ENCODE measurements at places on chromosomes 3 and 15. TPM values are rescaled to one million over a fixed set of nuclear protein-coding genes. Genes with fewer than 3 reads are reported as not detected.

SLC22A13 gene
- total RNA-seq = under 0.01 TPM

WDR93 gene
- total RNA-seq = not detected

DNA sequence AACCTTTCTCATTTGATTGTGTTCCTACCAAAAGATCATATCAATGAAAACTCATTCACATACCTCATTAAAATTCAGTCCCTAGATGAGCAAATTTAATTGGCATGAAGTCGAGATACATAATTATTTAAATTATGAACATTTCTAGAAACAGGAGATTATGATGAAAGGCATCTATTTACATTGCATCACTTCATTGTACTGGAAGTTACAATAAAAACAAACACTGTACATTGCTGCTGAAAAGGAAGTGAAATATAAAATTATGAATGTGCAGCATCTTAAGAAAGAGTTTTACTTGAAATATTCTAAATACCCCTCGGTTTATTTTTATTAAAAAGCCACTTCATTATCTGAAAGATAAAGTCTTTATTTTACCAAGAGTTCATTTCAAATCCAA, 163.4 kb upstream of the ZNF385D start:
- no peak for DNase-seq

GRCh38 chr3:152709659-152710058, 125.3 kb upstream of the P2RY1 start:
- DNase-seq = no peak

- no peak for DNase-seq
Measured at GRCh38 chr15:71707230-71708050, 102.9 kb upstream of the NR2E3 start.

All from lung microvascular endothelial cell (primary cell).